ENCODE measurements at places on chromosomes 6 and 20.

GRCh38 chr6:9025796-9026394, 590.5 kb upstream of the SLC35B3 start:
- no peak for DNase-seq

DNA sequence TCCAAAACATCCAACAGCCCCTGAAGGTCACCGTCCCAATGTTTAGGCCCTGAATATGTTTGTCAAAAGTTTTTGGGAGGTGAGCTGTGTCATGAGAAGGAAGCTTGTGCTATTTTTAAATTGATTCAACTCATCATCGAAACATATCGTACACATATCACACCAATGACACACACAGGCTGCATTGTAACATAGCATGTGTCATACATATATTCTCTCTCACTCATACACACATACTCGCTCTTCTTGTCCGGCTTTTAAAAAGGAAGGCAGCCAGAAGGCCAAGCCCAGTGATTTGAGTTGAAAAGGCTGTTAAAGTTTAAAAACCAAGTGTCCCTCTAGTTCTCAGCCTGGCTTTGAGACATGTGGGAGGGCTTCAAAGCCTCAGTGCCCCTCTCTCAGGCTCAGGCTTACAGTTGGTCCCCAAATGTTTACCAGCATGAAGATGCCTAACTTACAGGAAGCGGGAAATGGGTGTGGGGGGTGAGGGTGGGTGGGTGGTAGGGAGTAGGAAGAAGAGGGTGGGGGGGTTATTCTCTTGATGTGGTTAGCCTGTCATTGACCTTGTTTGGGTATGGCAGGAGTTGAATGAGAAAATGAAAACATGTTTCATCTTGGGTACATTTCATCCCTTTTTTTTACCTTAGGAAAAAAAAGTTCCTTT, 3.3 kb upstream of the PRDM1 start:
- no peak for DNase-seq

DNA sequence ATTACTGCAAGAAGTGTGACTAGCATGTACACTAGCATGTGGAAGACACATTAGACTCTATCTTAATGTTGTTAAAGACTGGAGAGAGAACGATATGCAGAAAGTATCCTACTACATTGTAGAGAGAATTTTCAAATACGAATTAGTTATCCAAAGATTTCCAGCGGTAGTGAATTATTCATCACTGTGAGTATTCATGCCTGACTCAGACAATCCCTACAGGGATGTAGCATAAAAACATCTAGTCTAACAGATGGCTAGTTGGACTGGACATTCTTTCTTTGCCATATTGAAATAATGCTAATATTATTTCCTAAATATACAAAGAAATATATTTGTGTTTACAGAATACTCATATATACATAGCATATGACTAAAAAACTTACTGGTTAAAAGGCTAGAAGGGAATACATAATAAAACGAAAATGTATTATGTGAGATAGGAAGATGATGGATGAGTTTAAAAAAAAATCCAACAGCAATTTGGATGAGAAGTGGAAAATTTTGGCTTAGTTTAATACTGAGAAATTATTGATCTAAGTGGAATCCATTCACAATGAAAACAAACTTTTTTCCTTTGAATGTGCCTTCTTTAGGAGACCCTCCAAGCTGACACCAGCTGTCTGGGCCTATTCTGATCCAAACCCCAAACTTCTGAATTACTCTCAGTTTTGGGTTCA, 580.7 kb downstream of the RFPL4B start:
- no peak for DNase-seq

- no peak for DNase-seq
Measured at GRCh38 chr20:49969946-49970345, 12.8 kb upstream of the SNAI1 start.

GRCh38 chr6:5552243-5552642, 290.9 kb downstream of the FARS2 start:
- no peak for DNase-seq

- DNase-seq = no peak
Measured at GRCh38 chr6:20876036-20876435, 341.8 kb downstream of the CDKAL1 start.

DNA sequence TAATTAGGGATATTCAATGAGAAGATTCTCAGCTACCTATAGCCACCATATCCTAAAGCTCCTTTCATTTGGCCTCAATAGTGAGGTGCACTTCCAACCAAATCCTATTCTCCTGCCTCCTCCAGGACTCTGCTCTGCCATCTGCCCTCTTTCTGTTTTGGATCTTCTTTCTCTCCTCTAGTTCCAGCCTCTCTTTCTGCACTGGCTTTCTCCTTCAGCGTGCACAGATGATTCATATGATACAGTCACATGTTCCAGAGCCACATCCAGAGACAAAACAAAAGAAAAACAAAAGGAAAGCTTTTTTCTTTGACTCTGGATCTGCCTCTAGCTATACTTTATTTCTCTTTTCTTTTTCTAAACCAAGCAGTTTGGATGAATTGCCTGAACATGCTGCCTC, 531.9 kb upstream of the MAN1A1 start:
- DNase-seq = no peak

DNA sequence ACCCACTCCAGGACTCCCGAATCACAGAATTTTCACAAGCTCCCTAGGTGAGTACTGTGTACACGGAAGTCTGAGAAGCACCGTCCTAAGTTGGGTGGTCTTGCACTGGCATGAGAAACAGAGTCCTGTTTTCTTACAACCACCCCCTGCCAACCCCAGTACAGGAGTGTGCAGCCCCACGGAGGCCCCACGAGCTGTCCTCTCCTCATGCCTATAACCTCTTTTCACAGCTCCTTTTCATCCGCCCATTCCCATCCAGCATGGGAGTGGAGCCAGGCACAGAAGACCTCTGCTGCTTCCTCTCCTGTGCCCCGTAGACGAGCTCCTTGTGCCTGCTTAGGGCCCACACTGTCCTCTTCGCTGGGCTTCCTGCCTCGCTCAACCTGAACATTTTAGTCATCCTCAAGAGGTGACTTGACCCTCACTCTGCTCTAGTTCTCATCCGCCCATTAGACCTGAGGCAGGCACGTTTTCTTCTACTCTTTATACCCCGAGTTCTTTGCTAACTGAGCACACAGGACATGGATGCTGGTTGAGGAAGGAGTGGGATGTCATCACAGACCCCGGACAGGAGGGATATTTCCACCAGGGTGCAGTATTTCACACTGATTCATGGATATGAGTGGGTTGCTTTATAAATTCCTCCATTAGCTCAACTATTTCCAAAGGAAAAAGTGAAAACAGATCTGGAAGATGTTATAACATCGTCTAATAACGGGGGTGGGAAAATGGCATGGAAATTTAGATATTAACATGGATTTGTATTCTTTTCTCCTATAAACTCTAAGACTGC, 160.5 kb downstream of the TTLL2 start:
- DNase-seq = no peak

Data from stimulated activated CD4-positive, alpha-beta T cell treated with anti-CD3 and anti-CD28 coated beads, Interleukin-12 subunit alpha, Interleukin-12 subunit beta, amount 100 ng/mL, for 4 hours (primary cell).